ENCODE measurements at places on chromosomes 4 and X.
A peak's percentile ranks its signal among the peaks of the same experiment; 100 is the strongest.

GRCh38 chrX:100340491-100341141, 69.5 kb downstream of the PCDH19 start:
- DNase-seq: no peak

- DNase-seq: no peak
Observed at GRCh38 chr4:184238072-184238745, 20.5 kb upstream of the ENPP6 start.

GRCh38 chr4:145937971-145938611, 532 bp downstream of the ZNF827 start:
- DNase-seq: peak; percentile 14

DNA sequence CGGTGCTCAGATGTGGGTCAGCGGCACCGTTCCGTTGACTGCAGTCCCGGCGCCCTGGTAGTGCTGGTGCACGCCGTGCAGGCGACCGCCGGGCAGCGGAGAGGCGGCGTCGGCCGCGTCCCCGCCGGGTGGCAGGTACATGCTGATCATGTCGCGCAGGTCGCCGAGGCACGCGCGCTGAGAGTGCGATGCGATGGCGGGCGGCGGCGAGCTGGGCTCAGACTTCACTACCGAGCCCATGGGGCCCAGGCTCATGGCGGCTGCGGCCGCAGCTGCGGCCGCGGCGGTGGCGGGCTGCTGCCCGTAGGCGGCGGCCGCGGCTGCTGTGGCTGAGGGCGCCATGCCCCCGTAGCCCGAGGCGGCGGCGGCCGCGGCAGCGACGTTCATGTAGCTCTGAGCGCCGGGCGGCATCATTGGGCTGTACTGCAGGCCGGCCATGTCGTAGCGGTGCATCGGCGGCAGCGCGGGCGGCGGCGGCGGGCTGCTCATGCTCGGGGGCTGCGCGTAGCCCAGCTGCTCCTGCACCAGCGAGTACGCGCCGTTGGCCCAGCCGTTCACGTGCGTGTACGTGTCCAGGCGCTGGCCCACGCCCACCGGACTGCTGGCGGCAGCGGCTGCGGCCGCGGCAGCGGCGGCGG, 1.0 kb downstream of the SOX3 start:
- no peak for DNase-seq

GRCh38 chr4:20219521-20219920, 32.2 kb upstream of the SLIT2 start:
- DNase-seq: no peak

- no peak for DNase-seq
Observed at GRCh38 chr4:185179488-185179887, 24.3 kb downstream of the CFAP97 start.

DNA sequence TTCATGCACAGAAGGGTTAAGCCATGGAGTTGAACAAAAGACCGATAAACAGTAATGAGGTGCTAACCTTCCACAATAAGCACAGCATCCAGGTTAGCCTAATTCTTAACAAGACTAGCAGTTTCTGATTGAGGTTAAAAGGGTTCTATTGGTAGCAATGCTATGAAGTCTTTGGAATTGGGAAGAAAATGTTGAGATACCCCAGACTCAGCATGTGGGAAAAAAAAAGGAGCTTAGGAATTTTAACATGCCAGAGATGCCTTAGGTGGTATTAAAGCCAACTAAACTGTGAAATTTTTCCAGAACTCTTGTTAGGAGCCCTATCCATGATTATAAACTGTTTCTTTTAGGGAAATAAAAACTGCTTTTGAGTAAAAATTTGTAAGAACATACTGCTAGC, 391.7 kb downstream of the GABRG1 start:
- DNase-seq: no peak

DNA sequence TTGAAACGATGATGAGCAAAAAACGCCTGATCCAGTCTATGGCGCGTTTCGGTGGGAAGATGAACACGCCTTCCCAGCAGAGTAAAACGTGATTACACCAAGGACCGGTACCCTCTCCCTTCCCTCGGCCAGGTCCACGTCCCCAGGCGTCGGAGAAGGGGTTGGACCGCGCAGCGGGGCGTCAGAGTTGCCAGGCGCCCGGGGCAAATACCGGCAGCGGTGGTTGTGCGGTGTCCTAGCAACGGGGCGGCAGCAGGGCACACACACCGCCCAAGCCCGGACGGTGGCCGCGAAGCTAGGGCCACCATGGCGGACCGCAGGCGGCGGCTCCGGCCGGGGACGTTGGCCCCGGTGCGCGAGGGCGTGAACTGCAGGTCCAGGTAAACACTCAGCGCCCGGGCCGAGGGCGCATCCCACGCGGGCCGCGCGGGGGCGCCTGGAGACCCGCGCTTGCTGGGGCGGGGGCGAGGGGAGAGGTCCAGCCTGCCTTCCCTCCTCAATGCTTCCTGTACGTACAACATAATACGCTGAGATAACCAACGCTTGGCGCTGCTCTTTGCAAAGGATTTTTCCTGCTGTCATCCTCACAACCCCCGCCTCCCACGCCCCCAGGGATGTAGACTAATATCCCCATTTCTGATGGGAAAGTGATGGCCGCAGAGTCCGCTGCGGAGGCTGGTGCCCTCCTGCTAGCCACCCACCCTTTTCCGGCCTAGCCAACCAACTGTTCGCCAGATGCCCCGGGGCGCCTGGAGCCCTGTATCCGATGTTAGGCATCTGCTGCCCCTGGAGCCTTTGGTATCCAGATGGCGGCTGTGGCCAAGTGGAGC, at the start of gene FAM47E:
TSS of gene FAM47E (plus strand) at position 281 of the 830 bp plus-strand sequence. CDS start at position 307, 26 bp downstream.
- DNase-seq: peak; percentile 62

- DNase-seq: no peak
Observed at GRCh38 chr4:84459783-84460182, 39.3 kb downstream of the NKX6-1 start.

DNA sequence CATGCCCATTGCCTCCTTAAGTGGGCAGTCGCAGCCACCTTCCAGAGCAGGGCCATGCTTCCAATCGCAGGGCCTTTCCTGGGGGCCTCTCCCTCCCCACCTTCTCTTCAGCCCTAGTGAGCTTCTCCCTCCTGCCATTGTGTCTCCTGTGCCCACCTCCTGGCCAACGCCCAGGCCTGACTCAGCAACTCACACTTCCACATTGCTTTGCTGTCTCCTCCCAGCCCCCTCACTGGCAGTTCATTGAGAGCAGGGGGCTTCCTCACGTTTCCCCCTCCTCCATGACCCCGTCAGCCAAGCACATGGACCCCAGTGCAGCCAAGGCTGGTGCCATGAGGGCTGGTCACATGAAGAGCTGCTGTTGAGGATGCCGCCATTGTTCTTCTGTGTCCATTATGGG, 25.9 kb downstream of the HTRA3 start:
- no peak for DNase-seq

DNA sequence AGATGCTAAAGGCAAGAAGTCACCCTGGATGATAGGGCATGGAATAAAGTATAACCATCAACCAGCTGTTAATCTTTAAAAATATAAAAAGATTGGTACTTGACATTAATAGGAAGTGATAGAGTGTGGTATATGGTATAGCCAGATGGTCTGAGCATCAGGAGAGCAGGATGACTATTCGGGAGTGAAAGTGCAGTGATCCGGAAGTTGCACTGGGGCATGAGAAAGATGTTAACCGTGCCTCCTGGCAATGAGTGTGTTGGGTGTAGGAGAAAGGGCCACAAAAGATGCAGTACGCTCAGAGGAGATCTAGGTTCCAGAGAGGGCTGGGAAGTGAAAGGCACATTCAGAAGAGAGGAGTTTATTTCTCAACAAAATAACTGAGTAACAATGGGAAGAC, 65.0 kb downstream of the TSPAN7 start:
- no peak for DNase-seq

- peak; percentile 28 for DNase-seq
Observed at GRCh38 chrX:134632355-134632754, 25.9 kb downstream of the PLAC1 start.

DNA sequence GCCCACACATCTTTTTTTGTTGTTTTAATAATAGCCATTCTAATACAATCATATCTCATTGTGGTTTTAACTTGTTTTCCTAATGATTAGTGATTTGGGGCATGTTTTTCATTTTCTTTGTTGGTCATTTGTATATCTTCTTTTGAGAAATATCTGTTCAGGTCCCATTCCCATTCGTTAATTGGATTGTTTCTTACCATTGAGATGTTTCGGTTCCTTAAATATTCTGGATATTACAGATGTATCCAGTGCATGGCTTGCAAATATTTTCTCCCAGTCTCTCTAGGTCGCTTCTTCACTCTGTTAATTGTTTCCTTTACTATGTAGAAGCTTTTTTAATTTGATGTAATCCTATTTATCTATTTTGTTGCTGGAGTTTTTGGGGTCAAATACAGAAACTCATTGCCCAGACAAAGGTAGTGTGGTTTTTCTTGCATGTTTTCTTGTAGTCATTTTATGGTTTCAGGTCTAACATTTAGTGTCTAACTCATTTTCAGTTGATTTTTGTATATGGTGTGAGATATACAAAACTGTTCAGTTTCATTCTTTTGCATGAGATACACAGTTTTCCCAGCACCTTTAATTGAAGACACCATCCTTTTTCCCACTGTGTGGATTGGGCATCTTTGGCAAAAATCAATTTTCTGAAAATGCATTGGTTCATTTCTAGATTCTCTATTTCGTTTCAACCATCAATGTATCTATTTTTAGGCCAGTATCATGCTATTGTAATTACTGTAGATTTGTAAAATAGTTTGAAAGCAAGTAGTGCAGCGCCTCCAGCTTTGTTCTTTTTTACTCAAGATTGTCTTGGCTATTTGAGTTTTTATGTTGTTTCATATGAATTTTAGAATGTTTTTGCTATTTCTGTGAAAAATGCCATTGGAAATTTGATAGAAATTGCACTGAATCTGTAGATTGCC, 195.9 kb downstream of the SCFD2 start:
- DNase-seq: no peak

- no peak for DNase-seq
Observed at GRCh38 chrX:123357941-123358340, 173.9 kb downstream of the GRIA3 start.

GRCh38 chr4:6427439-6428090, 44.8 kb downstream of the PPP2R2C start:
- DNase-seq: no peak

DNA sequence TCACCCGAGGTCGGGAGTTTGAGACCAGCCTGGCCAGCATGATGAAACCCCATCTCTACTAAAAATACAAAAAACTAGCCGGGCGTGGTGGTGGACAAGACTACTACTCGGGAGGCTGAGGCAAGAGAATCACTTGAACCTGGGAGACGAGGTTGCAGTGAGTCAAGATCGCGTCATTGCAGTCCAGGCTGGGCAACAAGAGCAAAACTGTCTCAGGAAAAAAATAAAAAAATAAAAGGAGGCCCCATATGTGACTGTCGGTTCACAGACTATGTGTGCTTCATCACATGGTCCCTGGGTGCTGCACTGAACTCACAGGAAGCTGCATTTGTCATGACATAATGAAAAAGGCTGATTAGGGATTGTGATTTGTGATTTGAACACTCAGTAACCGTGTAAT, 6.4 kb downstream of the TRIML1 start:
- no peak for DNase-seq

- DNase-seq: no peak
Observed at GRCh38 chr4:129176864-129177263, 80.9 kb downstream of the C4orf33 start.

DNA sequence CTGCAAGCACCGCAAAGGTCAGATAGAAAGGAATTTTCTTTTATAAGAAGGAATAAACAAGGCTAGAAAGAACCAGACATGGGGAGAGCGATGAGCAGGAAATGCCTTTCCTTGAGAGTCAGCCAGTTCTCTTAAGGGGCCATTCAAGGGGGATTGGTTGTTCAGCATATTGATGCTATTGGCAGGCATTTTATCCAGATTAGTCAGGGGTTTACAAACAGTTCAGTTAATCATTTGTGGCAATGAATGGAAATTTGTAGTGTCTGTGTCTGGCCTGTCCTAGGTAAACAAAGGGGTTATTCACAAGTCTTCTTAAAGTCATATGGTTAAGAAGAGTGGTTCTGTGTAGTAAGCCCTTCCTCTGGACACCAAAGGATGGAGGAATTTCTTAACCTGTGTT, 184.7 kb upstream of the FRMPD4 start:
- DNase-seq: peak; percentile 68

DNA sequence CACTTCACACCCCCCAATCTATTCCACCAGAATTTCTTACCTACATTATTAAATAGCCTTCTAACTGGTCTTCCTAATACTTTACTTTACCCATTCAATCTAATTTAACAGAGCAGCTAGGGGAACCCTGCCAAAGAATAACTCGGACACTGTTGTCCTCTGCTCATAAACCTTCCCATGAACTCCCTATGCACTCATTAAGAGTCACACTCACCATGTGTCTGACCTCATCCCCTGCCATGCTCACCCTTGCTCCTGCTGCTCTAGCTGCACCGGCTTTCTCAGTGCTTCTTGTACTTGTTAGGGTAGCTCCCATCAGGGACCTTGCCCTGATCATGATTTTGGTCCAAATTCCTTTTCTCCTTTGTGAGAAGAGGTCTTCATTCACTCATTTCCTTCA, 54.6 kb upstream of the GUCY1A1 start:
- no peak for DNase-seq

DNA sequence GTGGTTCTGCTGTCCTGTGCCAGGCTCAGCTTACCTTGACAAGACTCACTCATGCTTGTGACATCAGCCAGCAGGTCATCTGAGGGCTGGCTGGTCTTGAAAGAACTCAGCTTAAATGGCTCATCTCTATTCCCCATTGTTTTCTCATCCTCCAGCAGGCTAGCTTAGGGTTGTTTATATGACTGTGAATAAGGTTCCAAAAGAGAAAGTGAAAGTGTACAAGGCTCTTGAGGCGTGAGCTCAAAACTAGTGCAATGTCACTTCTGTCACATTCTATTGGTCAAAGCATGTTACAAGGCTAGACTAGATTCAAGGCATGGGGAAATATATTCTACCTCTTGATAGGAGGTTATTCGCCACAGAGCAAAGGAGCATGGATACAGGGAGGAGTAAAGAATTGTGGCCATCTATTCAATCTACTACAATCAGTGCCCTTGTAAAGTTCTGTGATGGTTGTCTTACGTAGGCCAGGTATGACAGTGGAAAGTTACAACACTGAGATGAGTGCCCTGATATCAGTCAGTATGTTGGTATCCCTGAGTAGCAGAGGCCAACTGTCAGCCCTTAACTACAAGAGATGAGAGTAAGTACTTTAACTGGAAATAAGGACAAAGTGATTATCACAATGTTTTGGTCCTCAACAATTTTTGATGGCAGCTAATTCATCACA, 19.8 kb upstream of the TMLHE start:
- DNase-seq: no peak

- DNase-seq: peak; percentile 4
Observed at GRCh38 chrX:14497184-14497666, 32.1 kb upstream of the GLRA2 start.

- DNase-seq: no peak
Observed at GRCh38 chrX:151543706-151544105, 19.8 kb upstream of the PASD1 start.

DNA sequence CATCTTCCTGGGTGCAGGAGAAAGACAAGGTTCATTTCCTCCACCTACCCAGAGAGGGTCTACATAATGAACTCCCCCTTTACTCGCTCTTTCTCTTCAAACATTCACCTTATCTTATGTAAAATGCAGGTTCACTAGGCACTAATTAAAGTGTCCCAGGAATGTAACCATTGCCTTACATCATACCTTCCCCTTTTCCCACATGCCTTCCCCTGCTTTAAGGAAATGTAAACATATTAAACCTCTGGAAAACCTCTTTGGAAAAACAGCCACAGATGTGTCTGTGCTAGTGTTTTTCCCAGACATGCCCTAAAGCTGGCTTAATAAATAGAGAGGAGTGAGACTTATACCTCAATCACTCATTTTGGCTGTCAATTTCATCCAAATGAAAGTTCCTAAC, 15.8 kb downstream of the TBC1D9 start:
- no peak for DNase-seq

GRCh38 chrX:44155126-44155525, 181.9 kb upstream of the NDP start:
- DNase-seq: no peak

Data from AG08395 (cell line).